ENCODE measurements at places on chromosomes 2 and 18.

GRCh38 chr2:236689981-236690380 is 120.4 kb downstream of the ACKR3 start:
- no peak for DNase-seq

DNA sequence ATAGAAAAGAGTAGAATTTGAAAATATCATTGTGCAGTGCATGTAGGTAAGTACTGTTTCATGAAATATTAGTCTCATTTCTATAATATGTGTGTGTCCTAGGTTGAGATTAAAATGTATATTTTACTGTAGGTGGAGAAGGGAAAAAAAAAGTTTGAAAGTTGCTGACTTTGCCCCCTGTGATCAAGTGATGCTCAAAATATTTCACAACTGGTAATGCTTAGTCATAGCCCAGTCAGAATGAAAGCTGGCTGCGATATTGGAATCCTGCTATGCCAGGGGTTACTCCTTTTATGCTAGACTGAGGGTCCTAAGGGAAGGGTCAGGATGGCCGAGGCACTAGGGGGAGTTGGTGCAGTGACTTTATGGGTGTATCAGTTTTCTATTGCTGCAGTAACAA is 19.5 kb upstream of the CFAP36 start:
- DNase-seq, result no peak

GRCh38 chr18:56660655-56661054 is 9.5 kb downstream of the WDR7 start:
- no peak for DNase-seq

GRCh38 chr2:57859755-57860154 is 186.9 kb upstream of the VRK2 start:
- no peak for DNase-seq

DNA sequence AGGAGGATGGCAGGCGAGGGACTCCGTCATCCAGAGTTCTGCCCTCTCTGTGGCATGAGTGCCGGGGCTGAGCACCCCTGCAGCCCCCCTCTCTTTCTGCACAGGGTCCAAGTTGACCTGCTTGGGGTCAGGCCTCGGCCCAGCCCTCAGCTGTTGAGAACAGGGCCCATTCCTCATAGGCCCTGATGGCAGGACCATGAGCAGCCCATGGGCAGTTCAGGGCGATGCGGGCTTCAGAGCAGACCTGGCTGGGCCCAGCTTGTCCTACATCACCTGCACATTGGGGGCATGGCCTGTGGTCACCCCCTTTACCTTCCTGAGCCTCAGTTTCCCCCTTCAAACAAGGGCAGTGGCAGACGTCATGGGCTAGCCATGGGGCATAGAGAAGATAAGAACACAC is 238.1 kb downstream of the SEPTIN10 start:
- no peak for DNase-seq

- no peak for DNase-seq
These were observed 214.8 kb downstream of the ZNF521 start for GRCh38 chr18:25137197-25137472.

Measured in NCI-H526 (cell line).